ENCODE measurements at places on chromosomes 1 and 21. TPM values are rescaled to one million over a fixed set of nuclear protein-coding genes. Genes with fewer than 3 reads are reported as not detected.

Gene FCER1G
- polyA plus RNA-seq: 19.3 TPM

Gene TMED5
- 21.7 TPM for polyA plus RNA-seq

Gene STUM
- polyA plus RNA-seq: 9.4 TPM

Gene GBP2
- polyA plus RNA-seq: 1.1 TPM

Gene TMEM51
- 8.3 TPM for polyA plus RNA-seq

Gene C1orf216
- polyA plus RNA-seq: 17.4 TPM

Gene GJA8
- polyA plus RNA-seq: not detected

Gene PPT1
- polyA plus RNA-seq: 43.1 TPM

Gene STIL
- polyA plus RNA-seq: 3.8 TPM

Gene ERICH3
- polyA plus RNA-seq: 0.09 TPM

Gene KRTAP19-8
- polyA plus RNA-seq: not detected

Gene RPTN
- polyA plus RNA-seq: not detected

Gene SLC66A1
- 8.9 TPM for polyA plus RNA-seq
